Stimulated activated CD4-positive, alpha-beta T cell treated with anti-CD3 and anti-CD28 coated beads, Interleukin-12 subunit alpha, Interleukin-12 subunit beta, amount 100 ng/mL, for 48 hours (primary cell): ENCODE measurements at places on chromosomes 7 and 10.

- DNase-seq = no peak
Measured at GRCh38 chr7:111516612-111517011, 45.7 kb downstream of the IMMP2L start.

- no peak for DNase-seq
Measured at GRCh38 chr7:35658606-35659201, 36.2 kb downstream of the HERPUD2 start.

- DNase-seq = no peak
Measured at GRCh38 chr10:17647326-17647725, 3.4 kb downstream of the STAM start.

DNA sequence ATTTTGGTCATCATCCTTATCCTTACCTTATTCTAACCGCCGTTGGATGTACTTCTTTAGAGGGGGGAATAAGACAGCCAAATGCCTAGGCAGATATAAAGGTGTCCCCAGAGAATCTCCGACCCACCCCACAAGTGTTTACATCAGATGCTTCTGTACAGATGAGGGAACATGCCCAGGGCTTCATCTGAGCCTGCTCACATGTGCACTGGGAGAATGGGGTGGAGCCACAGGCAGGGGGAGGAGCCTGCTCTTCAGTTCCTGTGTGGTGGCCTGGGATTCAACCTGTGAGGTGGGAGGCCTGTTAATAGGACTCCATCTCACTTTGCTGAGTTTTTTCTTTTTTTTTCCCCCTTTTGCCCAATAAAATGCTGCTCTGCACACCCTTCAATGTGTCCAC is 27.6 kb upstream of the OPTN start:
- DNase-seq = no peak

- no peak for DNase-seq
Measured at GRCh38 chr7:145105561-145105960, 269.7 kb upstream of the TPK1 start.

DNA sequence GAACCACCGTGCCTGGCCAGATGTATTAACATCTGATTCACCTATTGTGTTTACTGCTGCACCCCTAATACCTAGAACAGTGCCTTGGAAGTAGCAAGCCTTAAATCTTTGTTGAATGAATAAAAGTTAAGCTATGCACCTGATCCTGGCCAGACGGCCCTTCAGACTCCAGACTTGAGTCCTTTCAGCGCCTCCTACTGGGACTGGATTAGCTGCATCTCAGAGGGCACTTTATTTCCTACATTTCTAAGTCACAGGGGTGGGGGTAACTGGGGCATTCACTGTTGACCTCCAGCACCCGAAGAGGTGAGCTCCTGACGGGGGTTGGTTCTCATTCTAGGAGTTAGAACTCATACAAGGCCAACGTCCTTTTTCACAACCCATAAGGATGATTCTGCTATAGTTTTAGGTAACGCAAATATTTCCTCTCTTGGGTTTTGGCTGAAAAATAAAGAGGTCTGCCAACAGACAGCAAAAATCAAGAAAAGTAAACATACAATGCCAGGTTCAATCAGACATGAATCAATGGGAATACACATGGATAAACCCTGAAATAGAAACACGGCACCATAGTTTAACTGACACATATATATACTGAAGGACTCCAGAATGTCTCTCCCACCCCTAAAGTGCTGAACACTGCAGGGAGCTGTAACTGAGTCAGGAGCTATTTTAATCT is 48.0 kb upstream of the DLG5 start:
- no peak for DNase-seq

- no peak for DNase-seq
Measured at GRCh38 chr7:28848906-28849305, 109.2 kb downstream of the TRIL start.

- no peak for DNase-seq
Measured at GRCh38 chr10:107520348-107520747, 355.8 kb upstream of the SORCS1 start.

GRCh38 chr7:137441451-137441850 is 97.9 kb upstream of the PTN start:
- DNase-seq = no peak

GRCh38 chr7:25780904-25781303 is 371.1 kb upstream of the NFE2L3 start:
- no peak for DNase-seq

GRCh38 chr10:116096526-116096925 is 176.5 kb downstream of the GFRA1 start:
- no peak for DNase-seq

- no peak for DNase-seq
Measured at GRCh38 chr7:78734626-78735025, 718.8 kb downstream of the MAGI2 start.

GRCh38 chr7:140671966-140672365 is 779 bp upstream of the ADCK2 start:
- DNase-seq = no peak

DNA sequence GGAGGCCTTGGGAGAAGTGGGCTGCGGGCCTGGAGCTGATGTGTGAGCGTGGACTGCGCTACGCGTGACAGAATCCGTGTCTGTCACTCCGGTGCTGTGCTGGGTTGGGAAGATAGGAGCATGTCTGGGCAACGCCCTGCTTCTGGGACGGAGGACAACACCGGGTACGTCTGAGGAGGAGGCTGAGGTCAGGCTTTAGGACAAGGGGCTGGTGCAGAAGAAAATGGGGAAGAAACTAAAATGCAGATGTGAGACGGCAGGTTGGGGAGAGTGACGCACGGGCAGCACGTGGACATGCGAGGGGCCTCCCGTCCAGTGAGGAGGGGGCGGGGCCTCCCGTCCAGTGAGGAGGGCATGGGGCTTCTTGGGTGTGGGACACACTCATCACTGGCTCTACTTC is 207.4 kb downstream of the DNAJB6 start:
- DNase-seq = no peak

DNA sequence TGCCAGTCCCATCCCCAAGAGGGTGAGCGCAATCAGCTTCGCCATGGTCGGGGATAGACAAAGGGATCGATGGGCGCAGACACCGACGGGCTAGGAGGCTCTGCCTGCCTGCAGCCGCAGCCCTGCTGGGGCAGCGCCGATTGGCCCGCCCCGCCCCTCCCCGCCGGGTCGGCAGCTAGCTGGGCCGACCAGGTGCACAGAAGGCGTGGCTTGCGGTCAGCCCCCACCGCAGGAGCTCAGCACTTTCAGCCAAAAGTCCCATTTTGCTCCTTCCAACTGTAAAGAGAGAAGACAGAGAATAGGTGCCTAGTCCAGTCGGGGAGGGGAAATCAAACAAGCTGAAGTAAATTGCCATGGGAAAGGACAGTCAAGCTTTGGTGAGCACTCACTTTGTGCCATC is at the start of gene PON1:
PON1 (minus strand) TSS at position 102 of the 400 bp plus-strand sequence; CDS start at position 45, 57 bp downstream.
- DNase-seq = no peak

- DNase-seq = no peak
Measured at GRCh38 chr10:129921801-129922597, 42.1 kb downstream of the EBF3 start.

- no peak for DNase-seq
Measured at GRCh38 chr10:59323036-59323459, 39.3 kb downstream of the FAM13C start.

- no peak for DNase-seq
Measured at GRCh38 chr10:111102359-111102837, 25.6 kb downstream of the ADRA2A start.

GRCh38 chr7:101586906-101587677 is 42.0 kb downstream of the MYL10 start:
- DNase-seq = no peak

GRCh38 chr7:15936991-15937390 is 250.5 kb upstream of the MEOX2 start:
- no peak for DNase-seq

DNA sequence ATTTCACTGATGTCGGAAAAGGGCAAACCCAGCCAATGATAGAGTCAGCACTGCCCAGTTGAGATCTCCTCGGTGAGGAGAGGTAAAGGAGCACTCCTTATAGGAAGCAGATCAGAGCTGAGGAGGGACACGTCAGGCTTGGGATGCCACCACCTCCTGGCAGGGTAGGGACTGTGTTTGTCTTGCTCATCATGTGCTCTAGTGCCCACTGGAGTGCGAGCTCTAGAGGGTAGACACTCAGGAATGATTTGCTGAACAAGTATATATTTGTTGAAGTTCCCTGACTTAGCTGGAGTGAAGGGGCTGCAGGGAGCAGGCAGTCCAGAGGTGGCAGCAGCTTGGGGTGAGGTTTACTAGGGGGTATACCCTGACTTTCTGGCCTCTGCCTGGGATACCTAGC is 146.5 kb downstream of the NOC3L start:
- no peak for DNase-seq

- no peak for DNase-seq
Measured at GRCh38 chr7:19109000-19109946, 8.2 kb downstream of the TWIST1 start.

- DNase-seq = no peak
Measured at GRCh38 chr7:29105752-29106668, 40.3 kb downstream of the CPVL start.

DNA sequence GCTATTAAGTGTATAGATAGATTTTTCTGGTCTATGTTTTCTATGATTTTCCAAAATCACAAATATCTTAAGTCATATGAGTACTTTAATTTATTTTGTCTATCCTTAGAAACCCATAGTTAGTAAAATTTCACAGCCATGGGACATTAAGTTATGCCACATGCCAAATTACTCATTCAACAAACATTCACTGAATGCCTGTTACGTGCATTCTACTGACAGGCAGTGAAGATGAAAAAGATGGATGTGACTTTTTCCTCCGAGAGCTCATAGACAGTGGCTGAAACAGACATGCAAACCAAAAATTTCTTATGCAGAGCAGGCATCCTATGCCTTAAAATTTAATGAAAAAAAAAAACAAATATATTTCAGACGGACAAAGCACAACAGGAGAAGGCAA is 84.9 kb downstream of the CHRM2 start:
- DNase-seq = no peak

DNA sequence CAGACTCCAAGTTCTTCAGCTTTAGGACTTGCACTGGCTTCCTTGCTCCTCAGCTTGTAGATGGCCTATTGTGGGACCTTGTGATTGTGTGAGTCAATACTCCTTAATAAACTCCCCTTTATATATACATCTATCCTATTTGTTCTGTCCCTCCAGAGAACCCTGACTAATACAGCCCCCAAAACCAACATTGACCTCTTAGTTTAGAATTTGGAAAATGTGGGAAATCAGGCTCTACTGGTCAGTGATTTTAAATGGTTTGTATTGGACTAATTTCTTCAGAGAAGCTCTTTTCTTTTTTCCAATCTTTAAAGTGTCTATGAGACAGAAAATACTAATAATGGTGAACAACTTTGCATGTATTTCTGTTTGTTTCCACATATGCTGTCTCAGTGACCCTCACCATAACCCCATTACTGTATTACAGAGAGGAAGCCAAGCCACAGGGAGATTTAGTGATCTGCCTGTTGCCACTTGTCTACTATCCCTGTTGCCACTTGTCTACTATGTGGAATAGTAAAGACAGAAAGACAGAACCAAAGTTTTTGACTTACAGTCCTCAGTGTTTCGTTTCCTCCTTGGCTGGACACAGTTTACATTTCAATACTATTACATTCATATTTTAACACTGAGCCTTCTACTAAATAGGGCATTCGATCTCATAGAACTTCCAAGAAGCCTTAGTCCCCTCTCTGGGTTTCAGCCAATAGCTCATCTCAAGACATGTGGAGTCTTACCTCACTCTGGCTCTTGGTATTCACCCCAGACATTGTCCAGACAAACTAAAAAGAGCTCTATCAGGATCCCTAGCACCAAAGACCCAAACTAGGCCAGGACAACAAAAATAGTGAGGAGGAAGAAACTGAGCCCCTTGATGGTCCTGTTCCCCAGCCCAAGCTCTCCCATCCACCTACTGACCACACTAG is 121.0 kb downstream of the AKR1D1 start:
- no peak for DNase-seq
